ENCODE measurements at places on chromosomes 7 and 10.

DNA sequence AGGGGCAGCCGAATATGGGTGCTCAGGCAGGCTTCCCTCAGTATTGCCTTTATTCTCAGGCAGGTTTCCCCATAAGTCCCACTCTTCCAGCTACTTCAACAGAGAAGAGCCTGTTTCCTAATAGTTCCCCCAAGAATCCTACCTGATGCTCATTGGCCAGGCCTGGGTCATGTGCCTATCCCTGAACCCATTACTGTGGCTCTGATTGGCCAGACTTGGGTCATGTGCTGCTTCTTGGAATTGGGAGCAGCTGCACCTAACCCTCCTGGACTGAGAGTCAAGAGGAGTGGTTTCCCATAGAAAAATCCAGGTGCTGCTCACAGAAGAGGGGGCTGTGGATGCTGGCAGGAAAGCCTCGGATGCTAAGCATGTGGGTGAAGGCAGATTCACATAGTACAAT, 21.7 kb downstream of the OPALIN start:
- DNase-seq = no peak

GRCh38 chr10:48305905-48306264, 592 bp upstream of the MAPK8 start:
- DNase-seq = no peak

GRCh38 chr7:142925413-142925812, 8.1 kb downstream of the TRPV5 start:
- DNase-seq = no peak

- no peak for DNase-seq
These were observed 16.8 kb upstream of the DPYSL4 start for GRCh38 chr10:132169766-132170560.

- no peak for DNase-seq
These were observed 216.6 kb upstream of the SH2B2 start for GRCh38 chr7:102069931-102070629.

DNA sequence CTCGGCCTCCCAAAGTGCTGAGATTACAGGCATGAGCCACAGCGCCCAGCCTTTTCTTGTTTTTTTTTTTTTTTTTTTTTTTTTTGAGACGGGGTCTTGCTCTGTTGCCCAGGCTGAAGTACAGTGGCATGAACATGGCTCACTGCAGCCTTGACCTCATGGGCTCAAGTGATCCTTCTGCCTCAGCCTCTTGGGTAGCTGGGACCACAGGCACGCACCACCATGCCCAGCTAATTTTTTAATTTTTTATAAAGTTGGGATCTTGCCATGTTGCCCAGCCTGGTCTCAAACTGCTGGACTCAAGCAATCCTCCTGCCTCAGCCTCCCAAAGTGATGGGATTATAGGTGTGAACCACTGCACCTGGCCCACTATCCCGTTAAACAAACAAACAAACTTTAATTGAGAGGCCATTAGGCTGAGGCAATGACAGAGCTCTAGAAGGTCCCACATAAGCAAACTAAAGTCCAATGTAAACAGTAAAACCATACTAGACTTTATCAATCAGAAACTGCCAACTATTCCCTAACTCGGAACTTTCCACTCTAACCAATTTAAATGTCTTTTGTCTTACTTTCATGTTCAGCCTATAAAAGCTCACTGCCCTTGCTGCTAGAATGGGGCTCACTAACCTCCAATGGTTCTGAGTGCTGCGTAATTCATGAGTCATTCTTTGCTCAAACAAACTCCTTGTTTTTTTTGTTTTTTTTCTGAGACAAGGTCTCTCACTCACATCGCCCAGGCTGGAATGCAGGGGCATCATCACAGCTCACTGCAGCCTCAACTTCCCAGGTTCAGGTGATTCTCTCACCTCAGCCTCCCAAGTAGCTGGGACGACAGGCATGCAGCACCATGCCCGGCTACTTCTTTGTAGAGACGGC, 1.9 kb downstream of the DHX32 start:
- no peak for DNase-seq

GRCh38 chr7:127885843-127886242, 145.4 kb downstream of the LRRC4 start:
- peak; percentile 41 for DNase-seq

- no peak for DNase-seq
These were observed 335.2 kb upstream of the NPSR1 start for GRCh38 chr7:34322841-34323240.

GRCh38 chr7:116754186-116754585, 82.2 kb downstream of the MET start:
- no peak for DNase-seq

DNA sequence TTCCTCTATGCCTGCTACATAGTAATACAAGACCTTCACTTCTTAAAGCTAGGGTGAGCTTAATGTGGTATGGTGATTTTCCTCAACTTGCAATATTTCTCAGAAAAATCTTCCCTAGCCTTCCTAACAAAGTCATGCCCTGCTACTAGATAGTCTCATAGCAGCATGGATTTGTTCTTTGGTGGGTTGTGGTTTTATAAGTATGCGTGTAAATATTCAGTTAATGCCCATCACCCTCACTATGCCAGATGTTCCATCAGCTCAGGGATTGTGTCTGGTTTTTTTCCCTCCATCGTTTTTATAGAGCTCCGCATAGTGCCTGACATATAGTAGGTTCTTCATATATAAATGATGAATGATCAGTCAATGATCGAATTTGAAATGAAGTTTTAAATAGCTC, 182.8 kb downstream of the CREB5 start:
- no peak for DNase-seq

DNA sequence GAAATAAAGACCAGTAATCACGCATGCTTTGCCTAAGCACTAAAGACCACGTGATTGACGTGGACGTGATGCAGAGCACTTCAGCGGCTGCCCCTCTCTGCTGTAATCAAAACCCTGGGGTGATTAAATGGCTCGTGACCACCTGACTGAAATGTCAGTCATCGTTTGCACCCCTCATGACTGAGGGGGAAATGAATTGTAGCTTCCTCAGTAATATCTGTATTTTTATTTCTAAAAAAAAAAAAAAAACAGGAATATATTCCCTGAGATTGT, 148.1 kb upstream of the RSU1 start:
- no peak for DNase-seq

GRCh38 chr10:28986117-28986792, 302.6 kb upstream of the LYZL1 start:
- DNase-seq = no peak

DNA sequence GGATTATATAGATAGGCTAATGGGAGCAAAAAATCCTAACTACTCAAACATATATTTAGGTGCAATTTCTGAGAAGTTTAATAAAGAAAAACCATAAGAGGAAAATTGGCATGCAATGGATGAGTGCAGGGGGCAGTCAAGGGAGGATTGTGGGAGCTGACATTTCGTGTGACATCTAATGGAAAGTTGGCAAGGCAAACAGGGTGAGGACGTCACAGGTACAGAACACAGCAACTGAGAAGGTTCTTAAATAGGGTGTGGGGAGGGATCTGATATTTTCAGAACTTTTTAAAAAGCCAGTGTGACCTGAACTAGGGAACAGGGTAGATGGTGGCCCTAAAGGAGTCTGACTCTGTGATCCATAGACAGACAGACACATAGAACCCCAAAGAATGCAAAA, 194.9 kb upstream of the GLI3 start:
- DNase-seq = no peak

DNA sequence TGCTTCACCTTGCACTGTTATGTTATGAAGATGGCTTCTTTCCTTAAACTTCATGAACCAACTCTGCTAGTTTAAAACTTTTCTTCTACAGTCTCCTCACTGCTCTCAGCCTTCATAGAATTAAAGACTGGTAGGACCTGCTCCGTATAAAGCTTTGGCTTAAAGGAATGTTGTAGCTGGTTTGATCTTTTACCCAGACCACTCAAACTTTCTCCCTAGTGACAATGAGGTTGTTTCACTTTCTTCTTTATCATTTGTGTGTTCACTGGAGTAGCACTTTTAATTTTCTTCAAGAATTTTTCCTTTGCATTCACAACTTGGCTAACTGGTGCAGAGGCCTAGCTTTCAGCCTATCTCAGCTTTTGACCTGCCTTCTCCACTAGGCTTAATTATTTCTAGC, 316.4 kb upstream of the RNF32 start:
- no peak for DNase-seq

DNA sequence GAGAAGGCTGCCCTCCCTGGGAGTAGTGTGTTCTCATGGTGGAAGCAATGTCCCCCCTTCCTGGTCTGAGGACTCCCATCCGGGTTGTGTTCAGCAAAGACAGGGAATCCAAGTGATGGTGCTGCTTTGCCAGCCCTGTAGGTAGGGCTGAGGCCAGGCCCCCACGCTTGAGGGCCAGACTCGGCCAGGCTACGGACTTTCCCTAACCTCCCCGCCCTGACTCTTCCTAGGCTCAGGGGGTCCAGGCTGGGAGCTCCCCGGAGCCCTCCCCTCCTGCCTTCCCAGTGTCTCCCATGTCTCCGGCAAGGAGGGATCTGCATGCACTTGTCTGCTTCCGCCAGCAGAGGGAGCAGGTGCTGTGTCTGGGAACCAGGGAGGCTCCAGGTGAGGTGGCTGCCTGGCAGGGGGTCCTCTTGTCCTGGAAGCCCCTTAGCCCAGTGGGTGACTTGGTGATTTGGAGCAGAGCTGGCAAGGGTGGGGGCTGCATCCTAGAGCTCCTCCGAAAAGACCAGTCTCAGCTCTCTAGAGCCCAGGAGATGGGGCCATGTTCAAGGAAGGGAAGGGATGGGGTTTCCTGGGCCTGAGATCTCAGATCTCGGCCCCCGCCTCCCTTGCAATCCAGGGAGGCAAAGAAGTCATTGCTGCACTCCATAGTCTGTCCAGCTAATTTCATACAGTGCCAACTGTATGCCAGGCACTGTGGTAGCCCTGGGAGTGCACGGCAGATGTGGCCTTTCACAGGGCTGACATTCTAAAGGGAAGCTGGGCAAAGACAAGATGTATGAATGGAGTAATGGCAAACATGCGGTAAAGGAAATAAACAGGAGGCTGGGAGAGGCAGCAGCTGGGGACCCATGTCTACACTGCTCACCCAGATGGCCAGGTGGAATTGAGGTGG, 20.3 kb upstream of the SFRP5 start:
- peak; percentile 66 for DNase-seq

DNA sequence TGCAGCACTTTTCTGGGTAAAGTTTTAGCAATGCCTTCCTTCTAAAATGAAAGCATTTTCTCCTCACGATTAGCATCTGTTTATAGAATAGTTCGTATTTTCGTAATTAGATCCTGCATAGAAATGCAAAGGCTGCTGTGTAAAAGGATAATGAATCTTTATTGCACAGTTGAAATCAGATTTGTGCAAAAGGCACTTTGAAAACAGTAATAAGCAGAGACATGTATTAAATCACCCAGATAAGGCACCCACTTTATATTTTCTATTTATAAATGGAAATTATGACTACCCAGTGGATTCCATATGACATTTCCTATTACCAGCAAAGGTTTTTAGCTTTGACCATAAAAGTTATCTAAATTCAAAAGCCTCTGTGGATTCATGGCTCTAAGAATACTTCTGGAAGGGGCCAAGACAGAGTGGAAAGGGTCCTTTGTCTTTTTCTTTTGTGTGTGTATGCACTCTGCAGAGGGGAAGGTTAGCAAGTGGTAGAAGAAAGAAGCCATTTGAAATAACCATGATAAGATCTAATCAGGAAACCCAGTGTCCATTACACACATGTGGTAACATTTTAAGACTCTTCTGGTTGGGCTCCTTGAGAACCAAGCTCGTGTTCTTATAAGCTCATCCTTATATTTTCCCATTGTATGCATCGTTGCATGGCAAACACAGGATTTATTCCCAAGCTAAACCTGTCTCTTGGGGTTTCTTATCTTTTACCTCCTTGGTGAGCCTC, 612.1 kb downstream of the AUTS2 start:
- DNase-seq = no peak

DNA sequence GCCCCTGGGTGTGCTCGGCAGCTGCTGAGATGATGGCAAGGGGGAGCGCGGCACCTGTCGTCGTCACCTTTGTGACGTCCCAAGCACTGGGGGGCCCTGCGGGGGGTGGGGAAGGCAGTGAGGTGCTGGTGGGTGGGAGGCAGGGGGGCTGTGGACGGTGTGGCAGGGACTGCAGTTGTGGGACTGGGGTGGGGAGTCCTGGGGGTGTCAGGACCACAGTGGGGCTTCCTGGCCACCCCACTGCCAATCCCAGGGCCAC, 82.2 kb downstream of the DNAJB6 start:
- DNase-seq = no peak

DNA sequence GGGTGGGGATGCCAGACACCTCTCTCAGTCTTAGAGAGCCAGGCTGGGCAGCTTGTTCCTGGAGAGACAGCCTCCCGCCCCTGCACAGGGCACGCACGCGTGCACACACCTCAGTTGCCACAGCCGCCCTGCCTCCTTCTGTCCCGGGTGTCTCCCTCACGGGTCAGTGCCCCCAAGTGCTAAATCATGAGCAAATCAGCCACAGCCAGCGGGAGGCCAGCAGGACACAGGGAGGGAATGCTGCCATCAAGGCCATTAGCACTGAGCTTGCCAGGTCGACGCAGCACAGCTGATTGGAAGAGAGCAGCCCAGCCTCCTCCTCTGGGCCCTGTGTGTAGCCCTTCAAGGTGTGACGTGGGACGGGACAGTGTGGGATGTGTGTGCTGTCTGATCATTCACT, 130.4 kb downstream of the CDH23 start:
- DNase-seq = no peak

- no peak for DNase-seq
These were observed 18.9 kb downstream of the BHLHA15 start for GRCh38 chr7:98229991-98230745.

- no peak for DNase-seq
These were observed 241.8 kb downstream of the CREB5 start for GRCh38 chr7:28654110-28654509.

GRCh38 chr7:90595801-90596670, at the start of gene CDK14:
CDK14 (plus strand) TSS chr7:90596321; CDS start chr7:90596628, 307 bp downstream.
- peak; percentile 94 for DNase-seq

DNA sequence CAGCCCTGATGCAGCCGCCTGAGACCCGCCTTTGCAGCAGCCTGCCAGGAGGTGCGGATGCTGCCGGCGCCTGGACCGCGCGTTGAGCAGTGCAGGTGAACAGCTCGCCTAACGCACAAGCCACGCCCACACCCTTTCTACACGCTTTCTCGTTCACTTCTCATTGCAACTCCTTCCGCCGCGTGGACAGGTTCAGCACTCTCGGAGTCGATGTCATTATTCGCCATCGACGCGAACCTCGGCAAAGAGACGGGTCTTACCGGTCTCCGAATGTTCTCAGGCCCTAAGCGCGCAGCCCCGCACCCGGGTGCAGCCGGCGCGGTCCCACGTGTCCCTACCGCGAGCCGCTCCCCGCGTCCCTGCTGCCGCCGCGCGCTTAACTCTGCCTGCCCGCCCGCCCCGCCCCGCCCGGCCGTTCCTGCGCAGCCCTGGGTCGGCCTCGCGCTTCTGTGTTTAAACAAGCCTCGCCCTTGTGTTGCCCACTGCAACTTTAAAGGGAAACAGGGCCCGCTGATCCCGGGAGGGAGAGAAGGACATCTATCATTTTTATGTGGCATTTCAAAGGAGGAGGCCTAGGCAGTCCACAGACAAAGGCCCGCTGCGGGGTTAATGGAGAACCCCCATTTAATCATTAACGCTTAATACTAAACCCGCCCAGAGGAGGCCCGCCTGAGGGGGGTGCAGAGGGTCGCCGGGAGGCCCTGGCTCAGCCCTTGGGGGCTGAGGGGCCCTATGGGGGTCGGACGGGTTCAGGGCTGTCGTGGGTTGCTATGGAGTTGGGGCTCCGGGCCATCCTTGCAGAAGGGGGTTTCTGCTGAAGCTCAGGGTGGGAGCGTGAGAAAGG, 128.5 kb downstream of the WDR11 start:
- no peak for DNase-seq

- DNase-seq = no peak
These were observed 29.3 kb downstream of the CYTH3 start for GRCh38 chr7:6243168-6243567.

GRCh38 chr10:84531396-84531795, 203.0 kb downstream of the CCSER2 start:
- no peak for DNase-seq
